ENCODE measurements at places on chromosomes 13 and 19.
A peak's percentile ranks its signal among the peaks of the same experiment; 100 is the strongest.

GRCh38 chr13:81283062-81283461 is 942.1 kb upstream of the SPRY2 start:
- DNase-seq = no peak

DNA sequence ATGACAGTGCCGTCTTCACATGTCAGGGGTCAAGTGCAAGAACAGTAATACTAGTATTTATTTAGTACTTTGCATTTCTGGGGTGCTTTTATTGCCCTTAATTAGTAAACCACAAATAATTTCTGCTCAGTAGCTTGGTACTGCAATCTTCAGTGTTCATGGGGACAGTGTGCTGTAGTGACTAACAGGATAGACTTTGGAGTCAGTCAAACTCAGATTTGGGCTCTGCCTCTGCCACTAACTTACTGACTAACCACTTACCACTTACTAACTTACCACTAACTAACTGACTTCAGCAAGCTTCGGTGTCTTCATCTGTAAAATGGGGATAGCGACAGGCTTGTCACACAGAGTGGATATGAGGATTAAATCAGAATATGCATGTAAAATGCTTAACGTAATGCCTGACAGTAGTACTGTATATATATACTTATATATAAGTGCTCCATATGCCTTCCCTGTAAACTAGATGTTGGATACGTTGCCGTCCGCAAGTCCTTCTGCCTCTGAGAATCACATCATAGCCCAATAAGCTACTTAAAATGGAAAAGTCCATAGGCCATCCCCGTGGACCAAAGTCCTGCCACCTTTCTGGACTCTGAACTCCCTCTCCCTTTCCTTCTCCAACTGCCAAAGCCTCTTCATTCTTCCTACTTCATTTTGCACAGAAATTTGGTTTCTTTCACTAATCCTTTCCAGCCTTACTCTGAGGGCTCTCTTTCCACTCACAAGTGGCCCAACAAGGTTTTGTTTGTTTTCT is 158.1 kb downstream of the ZIC5 start:
- no peak for DNase-seq

GRCh38 chr13:101875717-101876393 is 423.4 kb downstream of the ITGBL1 start:
- DNase-seq = no peak

DNA sequence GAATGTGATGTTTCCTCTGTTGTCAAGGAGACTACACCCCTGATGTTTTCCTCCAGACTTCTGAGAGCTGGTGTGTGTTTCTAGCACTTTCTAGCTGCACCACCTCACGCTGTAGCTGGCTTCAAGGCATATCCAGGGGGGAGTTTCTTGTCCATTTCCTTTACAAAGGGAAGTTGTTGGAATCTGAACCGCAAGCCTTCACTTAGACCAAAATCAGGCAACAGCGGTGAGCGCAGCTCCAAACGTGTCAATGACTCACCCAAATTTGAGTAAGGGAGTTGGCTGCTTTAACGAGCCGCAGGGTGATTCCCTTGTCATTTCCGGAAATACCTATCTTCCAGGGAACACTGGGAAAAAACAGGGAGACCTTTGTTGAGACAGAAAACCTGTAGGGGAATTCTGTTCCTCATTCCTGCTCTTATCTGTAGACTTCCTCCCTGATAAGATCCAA is 2.5 kb downstream of the LDLR start:
- no peak for DNase-seq

- no peak for DNase-seq
Observed at GRCh38 chr13:83211301-83211700, 671.0 kb downstream of the SLITRK1 start.

DNA sequence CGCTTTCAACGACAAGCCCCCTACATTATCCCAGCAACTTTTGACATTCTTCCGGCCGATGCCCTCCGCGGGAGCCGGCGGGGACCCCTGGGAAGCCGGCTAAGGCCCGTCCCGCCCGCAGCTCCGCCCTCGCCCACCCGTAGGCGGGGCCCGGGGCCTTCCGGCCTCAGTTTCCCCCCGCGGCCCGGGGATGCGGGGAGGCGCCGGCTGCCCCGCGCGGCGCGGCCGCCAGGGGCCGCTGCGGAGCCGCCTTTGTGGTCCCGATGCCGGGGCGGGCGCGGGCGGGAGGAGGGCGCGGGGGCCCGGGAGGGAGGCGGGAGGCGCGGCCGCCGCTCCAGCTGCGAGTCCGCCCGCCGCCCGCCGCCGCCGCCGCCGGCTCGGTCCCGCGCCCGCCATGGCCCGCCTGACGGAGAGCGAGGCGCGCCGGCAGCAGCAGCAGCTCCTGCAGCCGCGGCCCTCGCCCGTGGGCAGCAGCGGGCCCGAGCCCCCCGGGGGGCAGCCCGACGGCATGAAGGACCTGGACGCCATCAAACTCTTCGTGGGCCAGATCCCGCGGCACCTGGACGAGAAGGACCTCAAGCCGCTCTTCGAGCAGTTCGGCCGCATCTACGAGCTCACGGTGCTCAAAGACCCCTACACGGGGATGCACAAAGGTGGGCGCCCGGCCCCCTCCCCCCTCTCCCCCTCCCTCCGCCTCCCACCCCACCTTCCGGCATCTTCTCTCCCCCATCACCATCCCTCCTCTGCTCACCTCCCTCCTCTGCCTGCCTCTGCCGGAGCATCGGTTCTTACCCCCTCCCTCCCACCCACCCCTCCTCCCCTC is at the start of gene CELF5:
Gene CELF5, plus strand, starts transcription at position 316 of the 823 bp plus-strand sequence. Its CDS starts 79 bp downstream, at position 395.
- DNase-seq = peak; percentile 48

- DNase-seq = no peak
Observed at GRCh38 chr13:48647625-48648024, 6.1 kb upstream of the CYSLTR2 start.

DNA sequence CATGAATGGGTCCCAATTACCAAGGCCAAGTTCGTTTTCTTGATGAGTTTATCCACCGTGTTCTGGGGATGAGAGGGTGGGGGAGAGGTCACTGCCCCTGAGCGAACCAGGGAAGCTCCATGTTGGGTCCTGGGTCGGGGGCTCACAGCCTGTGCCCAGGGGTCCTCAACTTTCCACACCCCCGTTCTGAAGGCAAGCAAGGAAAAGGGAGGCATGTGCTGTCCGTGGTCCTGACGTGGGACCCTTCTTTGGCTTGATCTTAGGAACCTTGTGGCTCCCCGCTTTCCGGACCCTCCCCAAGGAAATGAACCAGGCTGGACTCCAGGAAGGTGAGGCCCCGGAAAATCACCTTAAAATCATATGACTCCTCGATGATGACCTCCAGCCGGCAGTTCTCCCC is 18.2 kb upstream of the MEIS3 start:
- no peak for DNase-seq

DNA sequence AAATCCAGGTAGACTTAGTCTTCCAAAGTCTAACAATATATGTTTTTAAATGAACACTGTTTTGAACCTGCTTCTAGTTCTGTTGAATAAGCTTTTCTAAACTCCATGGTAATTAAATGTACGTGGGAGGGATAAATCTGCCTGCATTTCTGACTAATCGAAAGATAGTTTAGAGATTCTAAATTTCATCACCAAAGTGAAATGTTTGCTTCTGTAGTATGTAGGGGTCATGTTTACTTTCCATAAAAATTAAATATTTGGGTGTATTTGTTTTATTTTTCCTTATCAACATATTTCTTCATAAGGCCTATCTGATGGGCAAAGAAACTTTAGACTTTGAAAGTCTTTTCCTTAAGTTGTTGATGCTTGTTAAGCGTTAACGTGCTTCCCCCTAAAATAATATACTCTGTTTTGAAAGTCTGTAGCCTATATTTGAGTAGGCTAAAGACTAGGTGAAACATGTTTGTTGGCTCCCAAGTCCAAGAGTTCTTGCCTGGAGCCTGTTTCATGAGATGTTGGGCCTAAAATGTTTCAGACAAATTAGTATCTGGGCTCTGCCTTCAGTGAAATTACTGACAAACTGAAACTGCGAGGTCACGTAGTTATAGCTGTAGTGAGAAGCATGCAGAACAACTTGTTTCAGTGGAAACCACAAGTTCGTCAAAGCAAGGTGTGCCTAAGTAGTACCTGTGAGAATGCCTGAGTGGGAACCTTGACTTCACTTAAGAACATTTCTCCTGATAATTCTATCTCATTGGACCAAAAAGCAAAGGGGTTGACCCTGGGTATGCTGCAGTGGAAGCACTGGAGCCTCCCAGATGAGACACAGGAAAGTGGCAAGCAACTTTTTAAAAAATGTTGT is 126.2 kb downstream of the LMO7 start:
- DNase-seq = no peak

DNA sequence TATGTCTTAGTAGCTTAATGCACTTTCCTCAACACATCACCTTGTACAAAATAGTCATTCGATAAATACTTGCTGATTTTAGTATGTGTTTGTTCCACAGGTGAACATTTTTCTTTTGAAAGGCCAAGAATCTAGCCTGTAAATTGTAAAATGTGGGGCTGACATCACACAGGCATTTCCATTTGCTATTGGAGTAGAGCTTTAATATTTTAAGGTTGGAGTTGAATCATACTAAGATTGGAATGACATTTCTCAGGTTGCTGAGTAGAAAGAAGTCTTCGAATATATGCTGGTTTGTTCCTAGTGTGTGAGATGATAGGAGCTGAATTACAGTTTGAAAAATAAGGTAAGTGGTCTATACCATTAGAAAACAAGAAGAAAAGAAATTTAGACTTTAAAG is 112.3 kb upstream of the FRY start:
- no peak for DNase-seq

DNA sequence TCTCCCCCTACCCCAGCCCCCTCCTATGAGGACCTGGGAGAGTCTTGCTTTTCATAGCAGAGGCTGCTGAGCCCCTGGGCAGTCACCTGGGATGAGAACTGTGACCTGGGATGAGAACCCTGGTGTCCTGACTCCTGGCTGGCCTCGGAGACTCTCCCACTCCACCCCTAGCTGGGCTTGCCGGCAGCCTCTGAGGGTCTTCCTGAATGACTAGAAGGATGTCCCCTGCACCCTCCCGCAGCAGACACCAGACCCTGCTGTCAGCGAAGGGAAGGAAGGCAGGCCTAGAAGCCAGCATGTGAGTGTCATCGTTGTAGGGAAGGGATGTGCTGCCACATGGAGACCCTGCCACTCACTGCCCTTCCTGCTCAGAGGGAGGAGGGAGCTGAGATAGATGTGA is 203.4 kb upstream of the ZNF536 start:
- no peak for DNase-seq

GRCh38 chr19:15180451-15181390 is 20.1 kb downstream of the NOTCH3 start:
- DNase-seq = no peak

- DNase-seq = no peak
Observed at GRCh38 chr13:32153056-32153455, 121.5 kb downstream of the FRY start.

DNA sequence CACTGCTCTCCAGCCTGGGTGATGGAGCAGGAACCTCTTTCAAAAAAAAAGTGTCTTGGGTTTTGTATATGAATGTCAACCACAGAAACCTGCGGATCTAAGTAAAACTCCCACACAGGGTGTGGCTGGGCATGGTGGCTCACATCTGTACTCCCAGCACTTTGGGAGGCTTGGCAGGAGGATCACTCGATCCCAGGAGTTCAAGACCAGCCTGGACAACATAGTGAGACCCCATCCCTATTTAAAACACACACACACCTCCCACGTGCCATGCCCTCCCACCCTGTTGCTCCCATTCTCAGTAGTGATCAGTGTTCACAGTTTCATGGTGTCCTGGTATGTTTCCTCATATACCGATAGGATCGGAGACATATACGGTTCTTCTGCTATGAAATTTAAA is 9.2 kb downstream of the TMED1 start:
- no peak for DNase-seq

- DNase-seq = no peak
Observed at GRCh38 chr19:11152318-11153062, 3.1 kb downstream of the SPC24 start.

- DNase-seq = no peak
Observed at GRCh38 chr13:32537580-32538142, 934 bp downstream of the N4BP2L2 start.

- DNase-seq = no peak
Observed at GRCh38 chr13:33052506-33053280, 36.5 kb downstream of the KL start.

DNA sequence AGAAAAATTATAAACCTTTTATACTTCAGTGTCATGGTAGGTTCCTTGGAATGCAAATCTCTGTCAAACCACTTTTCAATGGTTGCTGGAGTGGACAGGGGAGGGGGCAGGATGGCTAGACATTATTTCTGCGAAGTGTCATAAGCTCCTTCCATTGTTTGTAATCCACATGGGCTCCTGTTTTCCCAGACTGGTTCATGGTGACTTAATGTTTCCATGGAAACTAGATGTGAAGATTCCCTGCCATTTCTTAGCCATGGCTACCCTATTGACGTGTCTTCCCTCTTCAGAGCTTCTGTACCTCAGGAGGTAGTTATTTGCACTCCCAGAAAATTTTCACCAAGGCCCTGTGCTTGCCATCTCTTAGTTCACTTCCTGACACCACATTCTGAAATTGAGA is 95.3 kb downstream of the UFM1 start:
- DNase-seq = no peak

Data from stimulated activated CD4-positive, alpha-beta T cell treated with anti-CD3 and anti-CD28 coated beads, Interleukin-1b, Interleukin-23, amount 100 ng/mL, for 1 hour (primary cell).